ENCODE measurements at places on chromosomes 4 and X. TPM values are rescaled to one million over a fixed set of nuclear protein-coding genes. Genes with fewer than 3 reads are reported as not detected.

GRCh38 chrX:133538148-133538547, 122.9 kb upstream of the GPC4 start:
- H3K4me1 ChIP-seq, result peaks cover 8% of the 10 kb centered on the region
- H3K27ac ChIP-seq, result no peak overlapping the region
- no peaks in the 10 kb centered on the region for H3K27me3 ChIP-seq
- no peak for DNase-seq
- H3K36me3 ChIP-seq, result no peaks in the 10 kb centered on the region

GRCh38 chr4:7820031-7820818, 119.4 kb downstream of the AFAP1 start:
- H3K4me3 ChIP-seq, result no peak overlapping the region
- peaks cover 23% of the 10 kb centered on the region for H3K4me1 ChIP-seq
- H3K27ac ChIP-seq, result no peak overlapping the region
- peaks cover 8% of the 10 kb centered on the region for H3K36me3 ChIP-seq

Gene TCEAL6
- total RNA-seq, result not detected

Gene PDE6B
- 4.1 TPM for total RNA-seq
